Kidney epithelial cell (primary cell): ENCODE measurements at places on chromosomes 11 and 22. TPM values are rescaled to one million over a fixed set of nuclear protein-coding genes. Genes with fewer than 3 reads are reported as not detected.

C22orf31 gene
- not detected in 2 replicates for total RNA-seq

PYGM gene
- 0.17 and 0.27 TPM in 2 replicates for total RNA-seq

- no peak for DNase-seq
These were observed 21.1 kb upstream of the RDX start for GRCh38 chr11:110317516-110317932.

DNA sequence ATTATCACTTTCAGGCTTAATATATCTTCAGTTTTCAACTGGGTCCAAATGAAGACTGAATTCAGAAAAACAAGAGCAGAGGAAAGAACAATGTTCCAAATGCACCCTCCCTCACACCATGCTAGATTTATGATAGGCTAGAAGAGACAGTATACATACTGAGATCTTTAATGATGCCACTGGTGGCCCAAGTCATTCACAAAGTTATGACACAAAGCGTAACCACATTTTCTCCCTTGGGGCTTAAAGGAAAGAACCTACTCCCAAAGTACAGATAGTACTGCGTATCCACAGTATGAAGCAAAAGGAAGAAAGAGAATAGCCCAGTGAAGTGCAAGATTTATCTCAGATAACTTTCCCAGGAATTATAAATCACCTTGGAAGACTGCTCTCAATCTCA is 10.9 kb upstream of the SOX6 start:
- no peak for DNase-seq

- no peak for DNase-seq
These were observed 21.5 kb upstream of the TXNRD2 start for GRCh38 chr22:19962909-19963806.

DNA sequence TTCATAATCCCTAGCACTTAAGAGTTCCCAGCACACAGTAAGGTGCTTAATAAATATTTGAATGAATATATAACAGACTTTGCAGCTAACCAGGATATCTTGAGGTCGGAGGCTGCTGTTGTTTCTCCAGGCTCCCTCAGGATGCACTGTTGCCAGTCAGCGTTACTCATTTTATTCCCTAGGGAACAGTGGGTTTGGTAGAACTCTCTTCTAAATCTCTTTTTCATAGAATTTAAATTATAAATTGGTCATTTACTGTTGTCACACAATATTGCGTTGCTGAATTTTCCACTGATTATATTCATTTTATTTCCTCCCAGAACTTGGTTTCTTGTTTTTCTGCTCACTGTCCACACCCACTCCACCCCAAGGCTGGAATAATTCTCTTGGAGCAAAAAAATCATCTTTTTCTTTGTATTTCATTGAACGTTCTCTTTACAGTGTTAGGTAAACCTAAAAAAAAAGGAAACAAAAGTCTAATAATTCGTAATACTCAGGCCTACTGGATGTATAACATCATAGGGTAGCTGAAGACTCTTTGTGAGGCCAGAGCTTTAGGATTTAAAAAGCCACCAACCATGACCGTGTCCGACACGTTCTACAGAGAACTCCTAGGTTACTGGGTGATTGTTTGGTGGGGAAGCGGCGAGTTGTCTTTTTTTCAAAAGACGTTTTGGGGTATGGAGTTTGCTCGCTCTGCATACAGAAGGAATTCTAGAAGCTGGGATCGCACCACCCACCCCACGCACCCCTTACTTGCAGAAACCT is 766 bp upstream of the CAPRIN1 start:
- DNase-seq = no peak

- peak; percentile 75 for DNase-seq
These were observed 11.3 kb downstream of the TRIM66 start for GRCh38 chr11:8671193-8671612.
